ENCODE measurements at places on chromosomes 7 and 10.

- no peak for DNase-seq
These were observed 22.9 kb downstream of the IKZF1 start for GRCh38 chr7:50327443-50327842.

DNA sequence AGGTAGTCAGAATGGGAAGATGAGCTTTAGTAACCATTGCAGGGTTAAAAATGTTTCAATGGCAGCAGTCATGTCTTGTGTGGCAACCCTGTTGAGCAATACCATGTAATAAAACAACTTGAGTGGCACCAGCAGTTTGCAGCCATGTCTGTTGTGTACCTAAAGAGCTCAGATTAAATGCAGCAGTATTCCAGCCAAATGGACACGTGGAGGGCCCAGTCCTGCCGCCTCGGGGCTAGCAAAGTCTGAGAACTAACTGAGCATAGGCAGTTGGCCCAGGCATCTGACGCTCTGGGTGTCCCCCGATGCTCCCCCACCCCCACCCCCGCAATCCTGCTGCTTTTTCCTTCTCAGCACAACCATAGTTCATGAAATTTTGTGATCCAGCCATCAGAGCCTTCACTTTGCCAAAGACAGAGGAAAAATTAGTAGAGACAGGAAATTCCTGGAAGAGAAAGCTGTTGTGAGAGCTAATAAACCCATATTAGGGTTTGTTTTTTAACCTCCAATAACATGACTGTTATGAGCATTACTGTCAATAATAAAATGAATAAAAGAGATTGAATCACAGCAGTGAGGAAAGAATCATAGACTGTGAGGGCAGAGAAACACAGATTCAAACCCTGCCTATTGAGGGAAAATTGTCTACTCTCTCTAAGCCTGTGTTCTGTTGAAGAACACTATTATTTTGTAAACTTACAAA is 220.6 kb upstream of the RHOBTB1 start:
- no peak for DNase-seq

DNA sequence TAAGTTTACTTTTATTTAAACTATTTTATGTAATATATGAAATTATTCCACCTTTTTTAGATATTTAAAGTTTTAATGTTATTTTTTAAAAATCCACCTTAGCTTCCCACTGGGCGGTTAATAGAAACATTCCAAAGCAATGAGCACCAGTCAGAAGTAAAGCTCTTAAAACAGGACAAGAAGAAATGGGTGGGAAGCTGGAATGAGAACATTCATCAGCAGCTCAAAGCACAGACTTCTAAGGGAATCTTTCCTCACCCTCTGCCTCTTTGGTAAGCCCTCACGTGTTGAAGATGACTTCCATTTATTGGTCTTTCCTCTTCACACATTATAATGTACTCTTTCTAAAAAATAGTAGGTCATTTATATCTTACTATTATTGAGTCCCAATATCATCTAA is 3.1 kb downstream of the AGMO start:
- no peak for DNase-seq

- no peak for DNase-seq
These were observed 137.0 kb downstream of the RAMP3 start for GRCh38 chr7:45294559-45294958.

DNA sequence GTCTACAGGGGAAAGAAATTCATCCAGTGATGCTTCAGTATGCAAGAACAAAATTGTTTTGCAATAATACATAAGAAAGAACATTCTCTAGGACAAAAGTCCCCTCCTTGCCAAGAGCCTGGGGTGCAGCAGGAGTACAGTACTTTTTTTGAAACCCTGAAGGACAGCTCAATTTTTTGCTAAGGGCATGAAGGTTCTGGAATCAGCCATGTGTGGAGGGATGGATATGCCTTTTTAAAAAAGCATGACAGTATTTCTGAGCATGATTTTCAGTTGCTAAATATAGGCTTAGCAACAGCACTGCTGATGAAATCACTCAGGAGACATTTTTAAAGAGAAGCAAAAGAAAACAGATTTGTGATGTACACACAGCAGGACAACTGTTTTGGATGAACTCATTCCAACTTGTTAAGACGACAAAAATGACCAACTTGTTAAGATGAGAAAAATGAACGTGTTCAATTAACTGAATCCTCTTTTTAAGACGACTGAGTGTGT is 39.3 kb downstream of the HBP1 start:
- no peak for DNase-seq

DNA sequence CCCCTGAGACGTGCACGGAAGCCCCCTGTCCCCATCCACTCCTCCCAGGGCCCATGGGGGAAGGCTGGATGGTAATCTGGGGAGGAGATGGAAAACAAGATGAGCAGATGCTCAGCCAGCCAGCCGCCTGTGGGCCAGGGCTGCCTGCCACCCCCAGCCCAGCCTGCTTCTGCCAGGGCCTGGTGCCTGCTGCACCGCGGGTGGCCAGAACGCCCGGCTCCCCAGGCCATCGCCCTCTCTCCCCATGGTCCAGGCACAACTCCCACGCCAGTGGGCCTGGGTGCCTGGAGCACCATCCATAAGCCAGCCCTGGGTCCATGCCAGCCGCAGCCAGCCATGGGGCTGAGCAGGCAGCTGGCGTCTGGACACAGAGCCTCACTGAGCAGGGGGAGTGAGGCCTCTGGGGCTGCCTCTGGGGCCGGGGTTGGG is 57.2 kb upstream of the ELN start:
- DNase-seq: no peak

- DNase-seq: no peak
These were observed 13.9 kb upstream of the DNAAF5 start for GRCh38 chr7:712381-713138.

- no peak for DNase-seq
These were observed 219.8 kb downstream of the AUTS2 start for GRCh38 chr7:69817841-69818635.

- DNase-seq: no peak
These were observed 332.0 kb upstream of the ZNF32 start for GRCh38 chr10:43980715-43981114.

DNA sequence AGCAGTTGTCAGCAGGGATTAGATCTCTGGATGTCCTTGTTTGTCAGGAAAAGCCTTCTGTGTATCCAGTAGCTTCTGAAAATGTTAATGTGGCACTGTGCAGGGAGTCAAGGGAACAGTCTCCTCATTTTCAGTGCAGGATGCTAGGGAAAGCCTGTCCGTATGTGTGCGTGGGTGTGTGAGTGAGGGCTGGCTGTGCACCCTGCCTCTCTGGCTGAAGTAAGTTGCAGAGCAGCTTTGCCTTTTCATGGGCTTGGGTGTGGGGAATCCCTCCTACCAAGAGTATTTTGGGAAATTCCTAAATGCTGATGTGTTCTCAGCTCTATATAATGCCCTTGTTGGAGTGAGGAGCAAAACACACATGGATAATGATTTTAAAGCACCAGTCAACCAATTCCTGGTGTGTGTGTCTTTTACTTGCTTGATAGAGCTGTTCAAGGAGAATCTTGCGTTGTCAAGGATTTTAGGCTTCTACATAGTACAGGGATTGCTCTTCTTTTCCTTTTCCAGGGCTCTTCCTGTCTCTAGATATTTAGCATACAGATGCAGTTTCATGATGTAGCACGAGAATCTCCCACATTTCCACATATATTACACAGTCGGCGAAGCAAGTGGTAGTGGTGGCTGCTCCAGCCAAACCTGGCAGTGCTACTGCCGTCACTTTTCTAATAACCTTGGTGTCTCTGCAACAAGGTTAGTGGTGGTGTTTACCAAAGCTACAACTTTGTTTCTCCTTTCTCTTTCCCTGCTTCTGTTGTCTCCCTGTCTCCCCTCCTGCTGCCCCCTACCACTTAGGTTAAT is 92.8 kb downstream of the MCU start:
- peak; percentile 50 for DNase-seq

- DNase-seq: no peak
These were observed 131.8 kb downstream of the ADK start for GRCh38 chr10:74282848-74283210.

DNA sequence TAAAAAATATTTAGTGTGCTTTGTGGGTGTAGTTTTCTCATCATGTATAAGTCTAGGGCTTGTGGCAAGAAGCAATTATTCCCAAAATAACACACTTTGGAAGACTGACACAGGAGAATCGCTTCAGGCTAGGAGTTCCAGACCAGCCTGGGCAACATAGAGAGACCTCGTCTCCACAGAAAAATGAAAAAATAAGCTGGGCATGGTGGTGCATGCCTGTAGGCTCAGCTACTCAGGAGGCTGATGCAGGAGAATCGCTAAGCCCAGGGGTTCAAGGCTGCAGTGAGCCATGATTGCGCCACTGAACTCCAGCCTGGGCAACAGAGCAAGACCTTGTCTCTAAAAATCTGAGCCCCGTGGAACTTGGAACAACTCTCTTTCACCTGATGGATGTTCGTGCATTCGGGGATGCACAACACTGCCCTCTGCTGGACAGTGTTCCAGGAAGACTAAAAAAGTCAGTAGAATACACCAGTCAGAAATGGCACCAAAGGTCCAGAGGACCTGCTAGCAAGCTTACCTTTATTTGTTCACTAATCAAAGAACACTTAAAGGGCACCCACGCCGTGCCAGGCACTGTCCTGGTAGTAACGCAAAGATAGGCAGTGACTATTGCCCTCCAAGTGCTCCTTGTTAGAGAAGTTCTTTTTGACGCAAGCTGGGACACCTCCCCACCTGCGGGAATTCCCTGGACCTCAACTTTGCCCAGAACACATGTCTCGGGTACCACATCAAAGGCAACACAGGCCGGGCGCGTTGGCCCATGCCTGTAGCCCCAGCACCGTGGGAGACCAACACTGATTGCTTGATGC is 81.9 kb upstream of the CALN1 start:
- DNase-seq: peak; percentile 77

DNA sequence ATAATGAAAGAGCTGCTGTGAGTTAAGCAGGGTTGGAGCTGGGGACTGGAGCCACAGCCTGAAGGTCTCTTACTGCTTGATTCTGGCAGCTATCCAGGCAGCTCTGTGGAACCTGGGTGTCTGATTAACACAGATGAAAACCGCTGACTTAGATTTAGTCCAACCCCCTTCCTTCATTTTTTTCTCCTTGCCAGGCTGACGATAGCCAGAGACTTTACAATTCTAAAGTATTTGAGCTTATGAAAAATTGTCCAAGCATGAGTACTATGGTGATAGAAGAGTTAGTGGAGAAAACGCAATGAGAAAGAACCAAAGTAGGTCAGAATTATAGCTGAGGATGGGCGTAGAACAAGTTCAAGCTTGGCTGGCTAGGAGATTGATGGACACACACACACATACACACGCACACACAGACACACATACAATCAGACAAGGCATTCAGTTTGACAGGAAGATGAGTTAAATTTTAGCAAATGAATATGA is 13.5 kb upstream of the GPR85 start:
- DNase-seq: no peak

- no peak for DNase-seq
These were observed 89.1 kb downstream of the COL28A1 start for GRCh38 chr7:7446616-7447015.

DNA sequence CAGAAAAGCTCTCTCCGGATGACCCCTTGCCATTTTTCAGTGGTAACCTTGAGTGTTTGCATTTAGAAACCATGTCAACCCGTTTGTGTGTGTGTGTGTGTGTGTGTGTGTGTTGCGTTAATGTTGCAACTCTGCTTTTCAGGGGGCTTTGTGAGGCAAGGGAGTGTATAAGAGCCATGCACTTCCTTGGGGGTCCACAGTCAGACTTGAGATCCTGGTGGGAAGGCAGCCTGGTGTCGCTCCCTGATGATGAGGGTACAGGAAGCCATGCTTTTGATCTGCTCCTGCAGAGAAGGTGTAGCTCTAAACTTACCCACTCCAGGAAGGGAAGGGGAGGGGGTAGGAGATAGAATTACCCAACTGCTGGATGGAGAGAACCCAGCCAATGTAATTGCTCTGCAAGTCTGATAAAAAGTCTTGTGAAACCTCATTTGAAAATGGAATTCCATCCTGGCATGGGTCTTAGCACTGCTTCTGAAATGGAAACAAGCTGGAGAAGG is 10.7 kb downstream of the GRK5 start:
- DNase-seq: no peak

GRCh38 chr10:45422866-45423659 is 49.0 kb downstream of the ALOX5 start:
- DNase-seq: no peak

DNA sequence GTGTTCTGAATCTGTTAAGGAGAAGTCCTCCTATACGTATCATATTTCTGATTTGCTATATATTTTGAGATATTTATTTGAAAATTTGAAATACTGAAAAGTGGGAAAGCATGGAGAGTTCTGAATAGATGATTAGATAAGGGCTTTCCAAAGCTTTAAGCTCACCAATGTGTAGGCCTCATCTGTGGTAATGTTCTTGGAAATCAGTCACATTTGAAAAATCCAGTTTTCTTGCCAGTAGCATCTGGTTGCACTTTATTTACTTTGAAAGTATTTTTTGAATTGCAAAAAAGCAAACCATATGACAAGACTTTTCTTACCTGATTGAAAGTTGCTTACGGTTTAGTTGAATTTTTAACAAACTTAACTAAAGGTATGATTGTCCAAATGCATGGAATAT is 21.7 kb downstream of the ADD3 start:
- no peak for DNase-seq

DNA sequence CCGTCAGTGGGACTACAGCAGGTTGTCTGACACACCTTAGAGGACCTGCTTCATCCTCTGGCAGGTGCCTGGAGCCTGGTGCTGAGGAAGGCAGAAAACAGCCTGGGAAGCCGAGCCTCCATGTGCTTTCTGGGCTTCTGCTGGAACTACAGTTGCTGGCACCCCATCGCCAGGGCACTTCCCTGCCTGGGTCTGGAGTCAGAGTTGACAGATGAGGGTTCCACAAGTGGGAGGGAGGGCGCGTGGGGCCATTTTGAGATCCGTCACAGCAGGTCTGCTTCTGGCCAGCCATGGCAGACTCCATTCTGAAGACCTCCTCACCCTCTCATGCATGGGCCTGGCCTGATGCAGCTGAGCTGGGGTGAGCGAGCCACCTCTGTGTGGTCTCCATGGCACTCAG is 33.2 kb upstream of the TCERG1L start:
- no peak for DNase-seq

GRCh38 chr7:64879800-64880199 is 23.3 kb upstream of the ZNF273 start:
- DNase-seq: no peak

DNA sequence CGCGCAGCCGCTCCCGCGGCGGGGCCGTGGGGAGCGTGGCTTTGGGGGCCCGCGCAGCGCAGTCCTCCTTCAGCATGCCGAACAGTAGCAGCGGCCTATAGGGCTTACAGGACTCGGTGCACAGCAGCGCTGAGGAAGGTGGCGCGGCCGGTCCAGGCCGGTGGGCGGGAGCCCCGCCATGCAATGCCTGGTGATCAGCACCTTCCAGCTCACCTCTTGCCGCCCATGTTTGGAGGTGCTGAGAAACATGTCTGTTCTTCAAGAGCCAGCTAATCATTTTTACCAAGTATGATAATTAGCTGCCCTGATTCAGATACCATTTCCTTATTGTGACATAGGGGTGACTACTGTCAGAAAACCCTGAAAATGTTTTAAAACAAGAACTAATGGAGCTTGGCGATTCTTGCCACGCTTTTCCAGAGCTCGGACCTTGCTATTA is 33.5 kb upstream of the SFTPD start:
- peak; percentile 23 for DNase-seq
